ENCODE measurements at places on chromosomes 4 and X. TPM values are rescaled to one million over a fixed set of nuclear protein-coding genes. Genes with fewer than 3 reads are reported as not detected.
A peak's percentile ranks its signal among the peaks of the same experiment; 100 is the strongest.

DNA sequence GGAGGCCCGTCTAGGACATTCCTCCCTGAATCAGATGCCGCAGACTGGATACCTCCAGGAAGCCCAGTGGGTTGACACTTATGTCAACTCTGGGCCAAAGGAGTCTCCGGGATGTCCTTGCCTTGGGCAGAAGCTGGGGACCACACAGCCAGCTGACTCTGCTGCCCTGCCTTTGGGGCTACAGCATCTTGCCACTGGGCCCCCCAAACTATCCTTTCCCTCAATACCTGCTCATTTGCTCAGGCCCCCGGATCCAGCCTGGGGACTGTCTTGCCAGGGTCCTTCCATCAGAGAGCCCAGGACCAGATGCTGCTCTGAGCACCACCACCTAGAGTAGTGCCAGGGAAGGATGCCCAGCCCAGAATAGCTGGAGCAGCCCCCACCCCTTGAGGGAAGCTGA lies 19.0 kb downstream of the RAB33A start:
- no peaks in the 10 kb centered on the region for H3K27me3 ChIP-seq
- no peaks in the 10 kb centered on the region for H3K36me3 ChIP-seq
- H3K27ac ChIP-seq = no peak overlapping the region
- peaks cover 3% of the 10 kb centered on the region for H3K4me1 ChIP-seq

DNA sequence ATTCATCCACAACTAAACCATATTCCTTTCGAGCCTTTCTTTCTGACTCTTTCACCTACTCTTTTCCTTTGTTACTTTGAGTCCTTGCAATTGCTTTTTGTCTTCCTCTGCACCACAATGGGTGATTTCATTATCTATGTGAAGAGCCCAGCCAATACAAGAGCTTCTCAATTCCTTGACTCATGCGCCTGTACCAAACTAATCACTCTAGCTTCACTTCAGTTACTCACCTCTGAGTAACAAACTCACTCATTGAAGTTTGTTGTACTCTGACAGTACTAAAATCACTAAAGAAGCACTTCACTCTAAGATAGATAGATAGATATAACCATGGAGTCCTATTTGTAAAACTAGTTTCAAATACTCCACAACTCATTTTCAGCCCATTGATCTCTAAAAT lies 191.7 kb upstream of the EPHA5 start:
- H3K4me3 ChIP-seq = no peak overlapping the region
- no peaks in the 10 kb centered on the region for H3K4me1 ChIP-seq
- no peaks in the 10 kb centered on the region for H3K27me3 ChIP-seq

Gene CRMP1
- total RNA-seq = 251 TPM

GRCh38 chr4:119103263-119103662 lies 32.4 kb upstream of the MYOZ2 start:
- H3K27ac ChIP-seq = peak overlapping the region; percentile 75
- H3K36me3 ChIP-seq = peaks cover 4% of the 10 kb centered on the region
- H3K4me3 ChIP-seq = no peak overlapping the region
- H3K4me1 ChIP-seq = peaks cover 22% of the 10 kb centered on the region
- H3K27me3 ChIP-seq = no peaks in the 10 kb centered on the region
- no peak for DNase-seq

Gene CYSLTR1
- not detected for total RNA-seq

Data from neural crest cell (in vitro differentiated cells).